ENCODE measurements at places on chromosomes 1 and 21.

- DNase-seq: no peak
These were observed 36.9 kb upstream of the TARBP1 start for GRCh38 chr1:234515821-234516241.

- no peak for DNase-seq
These were observed 28.1 kb downstream of the ANGPTL3 start for GRCh38 chr1:62625415-62625814.

DNA sequence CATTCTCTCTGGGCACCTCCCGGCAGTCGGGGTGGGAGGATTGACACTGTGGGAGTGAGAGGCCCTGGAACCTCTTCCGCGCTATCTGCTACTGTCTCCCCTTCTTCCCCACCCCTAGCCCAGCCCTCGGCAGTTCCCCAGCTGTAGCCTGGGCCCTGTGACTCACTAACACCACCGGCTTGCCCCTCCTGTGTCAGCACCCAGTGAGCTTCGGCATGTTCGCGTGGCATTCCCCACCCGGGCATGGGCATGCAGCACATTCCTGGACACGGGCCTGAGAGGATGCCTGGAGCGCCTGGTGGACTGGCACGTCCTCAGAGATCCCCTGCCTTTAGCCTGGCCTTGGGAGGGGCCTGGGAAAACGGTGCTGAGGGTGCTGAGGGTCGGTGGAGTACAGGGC is 1.3 kb downstream of the CDK18 start:
- no peak for DNase-seq

GRCh38 chr1:234768171-234768568 is 158.2 kb upstream of the IRF2BP2 start:
- DNase-seq: peak; percentile 78

GRCh38 chr1:150931773-150932172 is 5.6 kb downstream of the SETDB1 start:
- no peak for DNase-seq

DNA sequence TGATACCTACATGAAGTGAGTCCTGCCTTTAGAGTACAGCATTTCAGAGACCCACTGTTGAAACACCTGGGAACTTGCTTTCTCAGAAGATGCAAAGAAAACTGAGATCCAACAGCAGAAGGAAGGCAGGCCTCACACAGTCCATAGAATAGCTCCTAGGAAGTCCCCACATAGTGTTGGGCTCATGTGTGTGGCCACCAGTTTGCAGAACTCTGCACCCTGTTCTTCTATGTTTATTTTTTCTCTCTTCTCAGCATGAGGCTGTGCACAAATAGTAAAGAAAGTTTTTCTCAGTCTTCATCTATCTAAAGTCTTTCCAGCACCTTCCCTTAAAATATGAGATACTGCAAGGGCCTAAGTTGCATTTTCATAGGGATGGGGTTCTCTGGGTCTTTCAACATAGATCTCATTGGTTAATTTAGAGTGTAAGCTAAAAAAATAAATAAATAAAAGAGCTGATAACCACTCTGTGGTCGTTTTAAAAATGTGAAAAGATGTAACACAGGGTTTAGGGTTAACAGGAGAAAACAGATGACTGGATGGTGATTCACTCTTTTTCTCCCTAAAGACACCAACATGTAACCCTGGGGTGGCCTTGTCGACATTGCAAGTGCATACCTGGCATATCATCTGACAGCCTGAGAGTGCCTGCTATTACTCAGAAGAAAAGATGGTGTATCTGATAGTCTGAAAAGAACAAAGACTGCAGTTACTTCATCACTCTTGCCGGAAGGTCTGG is 94.6 kb downstream of the ZC3H11B start:
- no peak for DNase-seq

DNA sequence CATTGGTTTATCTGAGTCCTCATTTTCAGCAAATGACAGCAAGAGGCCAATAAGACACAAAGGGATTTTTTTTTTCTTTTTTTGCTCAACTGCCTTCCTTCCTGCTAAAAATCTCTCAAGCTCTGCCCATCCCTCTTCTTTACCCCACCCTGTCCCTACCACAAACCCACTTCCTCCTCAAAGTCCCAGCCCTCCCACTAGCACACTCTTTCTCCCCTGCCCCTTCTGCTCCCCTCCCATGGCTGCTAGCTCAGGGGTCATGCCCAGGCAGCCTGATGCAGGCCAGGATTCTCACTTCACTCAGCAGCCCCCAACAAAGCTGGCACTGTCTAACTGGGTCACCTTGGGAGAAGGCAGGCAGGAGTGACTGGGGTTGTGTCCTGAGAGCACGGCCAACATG is 28.8 kb upstream of the PPP2R5A start:
- DNase-seq: peak; percentile 66

DNA sequence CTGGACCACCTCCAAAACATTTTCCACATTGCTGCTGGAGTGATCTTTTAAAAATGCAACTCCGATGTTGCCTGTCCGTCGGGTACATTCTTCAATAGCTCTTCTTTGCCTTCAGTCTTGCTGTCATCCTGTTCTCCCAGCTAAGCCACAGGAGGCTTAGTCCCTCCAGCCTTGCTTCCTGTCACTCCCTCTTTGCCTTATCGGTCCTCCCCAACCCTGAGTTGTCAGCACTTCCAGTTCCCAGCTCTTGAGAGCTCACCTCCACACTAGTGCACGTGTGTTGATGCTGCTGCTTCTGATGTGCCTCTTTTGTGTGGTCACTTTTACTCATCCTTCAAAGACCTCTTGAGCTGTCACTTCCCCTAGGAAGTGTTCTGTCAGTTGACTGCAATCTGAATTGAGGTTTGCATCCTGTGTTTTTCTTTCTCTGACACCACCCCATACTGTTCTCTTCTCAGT is 15.3 kb downstream of the UCK2 start:
- DNase-seq: no peak

- no peak for DNase-seq
These were observed 222.8 kb downstream of the FOXD2 start for GRCh38 chr1:47660622-47661021.

DNA sequence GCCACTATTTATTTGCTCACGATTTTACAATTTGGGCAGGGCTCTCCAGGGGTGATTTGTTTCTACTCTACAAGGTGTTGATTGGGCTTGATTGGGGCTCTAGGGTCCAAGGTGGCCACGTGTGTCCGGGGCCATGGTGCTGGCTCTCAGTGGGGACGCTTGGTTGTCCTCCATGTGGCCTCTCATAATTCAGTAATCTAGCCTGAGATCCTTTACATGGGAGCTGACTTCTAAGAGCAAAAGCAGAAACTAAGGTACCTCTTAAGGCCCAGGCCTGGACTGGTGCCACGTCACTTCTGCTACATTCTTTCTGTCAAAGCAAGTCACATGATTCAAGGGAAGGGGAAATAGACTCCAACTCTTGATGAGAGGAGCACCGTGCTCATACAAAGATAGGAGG is 8.1 kb upstream of the PSRC1 start:
- no peak for DNase-seq

DNA sequence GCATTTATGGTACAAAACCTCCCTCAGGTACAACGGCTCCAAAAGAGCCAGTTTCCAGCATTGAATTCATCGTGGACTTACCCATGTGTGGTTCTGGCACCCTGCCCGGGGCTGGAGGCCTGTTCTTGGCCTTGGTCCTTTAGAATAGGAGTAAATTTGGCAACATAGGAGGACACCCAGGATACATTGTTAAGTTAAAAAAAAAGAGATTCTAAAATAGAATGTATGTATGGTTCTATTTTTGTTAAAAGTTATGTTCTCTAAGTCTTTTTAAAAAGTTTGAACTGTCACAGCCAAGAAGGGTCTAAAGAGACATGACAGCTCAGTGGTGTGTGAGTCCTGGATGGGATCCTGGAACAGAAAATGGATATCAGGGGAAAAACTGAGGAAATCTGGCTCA is 25.9 kb downstream of the EPHX1 start:
- no peak for DNase-seq

- peak; percentile 93 for DNase-seq
These were observed 3.0 kb downstream of the AURKAIP1 start for GRCh38 chr1:1371746-1372711.

- no peak for DNase-seq
These were observed 2.9 kb downstream of the CACHD1 start for GRCh38 chr1:64472805-64473204.

DNA sequence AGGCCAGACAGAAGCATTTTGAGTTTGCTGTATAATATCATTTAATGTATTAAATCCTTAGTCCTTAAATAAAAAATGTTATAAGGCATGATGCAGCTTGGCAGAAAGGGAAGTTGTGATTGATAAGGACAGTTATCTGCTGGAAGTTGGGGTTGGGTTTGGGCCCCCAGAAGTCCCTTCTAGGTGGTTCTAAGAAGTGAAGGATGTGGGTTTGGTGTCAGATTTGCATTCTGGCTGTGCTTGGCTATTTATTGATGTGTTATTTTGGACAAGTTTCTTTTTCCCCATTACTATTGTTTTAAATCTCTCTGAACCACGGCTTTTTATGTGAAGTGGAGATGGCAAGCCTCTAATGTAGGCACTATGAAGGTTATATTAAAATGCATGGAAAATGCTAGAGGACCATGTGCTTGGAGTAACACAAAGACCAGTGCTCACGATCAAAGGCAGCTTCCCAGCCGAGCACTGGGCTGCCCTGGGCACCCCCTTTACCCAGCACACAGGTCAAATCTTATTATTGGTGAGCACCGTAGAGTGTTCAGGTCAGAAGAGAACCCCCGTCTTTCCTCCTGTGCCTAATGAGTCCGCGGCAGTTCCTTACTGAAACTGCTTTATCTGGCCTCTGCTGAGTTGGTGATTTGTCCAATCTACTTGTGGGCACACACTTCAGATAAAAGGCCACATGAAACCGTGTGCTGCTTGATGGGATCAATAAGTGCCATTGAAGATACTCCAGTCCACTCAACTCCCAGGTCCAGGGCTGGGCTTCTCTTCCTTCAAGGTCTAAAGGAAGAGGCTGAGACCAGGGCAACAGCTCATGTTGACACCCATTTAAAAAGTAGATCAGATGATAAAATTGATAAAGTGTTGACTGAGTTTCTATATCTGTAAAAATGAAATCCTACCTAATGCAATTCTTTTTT is 212.0 kb downstream of the PRDM2 start:
- DNase-seq: no peak

- no peak for DNase-seq
These were observed 1.0 kb downstream of the NTMT2 start for GRCh38 chr1:170146720-170147263.

GRCh38 chr1:200179126-200179780 is 151.7 kb downstream of the NR5A2 start:
- no peak for DNase-seq

DNA sequence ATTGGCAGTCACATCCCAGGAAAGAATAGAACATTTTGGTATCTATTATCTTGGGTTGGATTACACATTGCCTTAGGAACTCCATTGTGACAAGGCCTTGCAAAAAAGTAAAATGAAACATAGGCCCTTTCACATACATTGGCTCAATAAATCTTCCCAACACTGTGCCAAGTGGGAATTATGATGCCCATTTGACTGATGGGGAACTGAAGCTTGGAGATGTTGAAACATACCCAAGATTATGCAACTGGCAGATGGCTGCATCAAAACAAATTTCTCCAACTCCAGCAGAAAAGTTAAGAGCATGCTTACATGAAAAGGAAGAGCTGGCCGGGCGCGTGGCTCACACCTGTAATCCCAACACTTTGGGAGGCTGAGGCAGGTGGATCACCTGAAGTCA is 26.9 kb downstream of the PLEKHO1 start:
- no peak for DNase-seq

GRCh38 chr1:67085326-67085725 is 31.4 kb upstream of the SLC35D1 start:
- DNase-seq: no peak

GRCh38 chr1:38265293-38266196 is 219.0 kb upstream of the POU3F1 start:
- DNase-seq: peak; percentile 25

- DNase-seq: no peak
These were observed 1538.3 kb downstream of the NCAM2 start for GRCh38 chr21:22536509-22536908.

GRCh38 chr21:28598214-28598613 is 394.5 kb downstream of the LTN1 start:
- DNase-seq: no peak

GRCh38 chr1:226751703-226752102 is 12.6 kb upstream of the ITPKB start:
- no peak for DNase-seq

DNA sequence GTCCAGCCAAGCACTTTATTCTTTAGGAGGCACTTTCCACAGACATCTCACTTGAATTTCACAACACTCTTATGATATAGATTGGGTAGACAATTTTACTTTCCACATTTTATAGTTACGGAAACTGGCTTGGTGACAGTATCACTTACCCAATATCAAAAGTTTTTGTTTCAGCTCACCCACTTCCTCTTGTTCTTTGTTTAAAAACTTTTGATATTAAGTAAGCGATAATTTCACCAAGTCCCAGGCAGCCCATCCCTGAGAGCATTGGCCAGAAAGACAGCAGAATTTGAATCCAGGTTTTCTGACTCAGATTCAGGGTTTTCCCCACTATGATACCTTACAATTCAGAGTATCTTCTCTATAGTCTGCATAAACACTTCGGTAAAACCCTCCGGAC is 60.0 kb downstream of the LRIG2 start:
- no peak for DNase-seq

DNA sequence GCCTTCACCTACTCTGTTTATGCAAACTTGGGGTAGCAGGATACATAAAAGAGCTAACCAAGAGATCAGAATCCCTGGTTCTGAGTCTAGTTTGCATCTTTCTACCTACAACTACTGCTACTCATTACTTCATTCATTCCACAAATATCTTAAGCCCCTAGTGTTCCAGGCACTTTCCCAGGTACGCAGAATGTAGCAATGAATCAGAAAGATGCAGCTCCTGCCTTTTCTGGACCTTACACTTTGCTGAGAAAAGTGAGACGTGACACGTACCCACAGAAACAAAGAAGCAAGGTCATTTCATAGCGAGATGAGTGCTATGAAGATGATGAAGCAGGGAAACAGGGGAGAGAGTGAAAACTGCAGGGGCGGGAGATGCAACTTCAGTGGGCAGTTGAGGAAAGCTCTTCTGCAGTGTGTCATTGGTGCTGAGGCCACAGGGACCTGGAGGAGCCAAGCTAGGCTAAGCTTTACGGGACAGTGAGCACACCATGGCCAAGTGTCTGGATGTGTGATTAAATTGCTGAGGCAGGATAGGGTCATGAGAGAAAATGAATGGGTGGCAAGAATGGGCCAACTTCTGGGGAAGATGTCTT is 167.9 kb downstream of the TNFSF18 start:
- no peak for DNase-seq

GRCh38 chr1:41618066-41618825 is 133.8 kb upstream of the EDN2 start:
- no peak for DNase-seq

- DNase-seq: no peak
These were observed 71.4 kb downstream of the LRRC7 start for GRCh38 chr1:69639159-69639558.

- no peak for DNase-seq
These were observed 2.1 kb downstream of the SDE2 start for GRCh38 chr1:225996946-225997545.

Measured in activated effector memory CD4-positive, alpha-beta T cell treated with anti-CD3 and anti-CD28 coated beads, Interleukin-2, amount 50 U/mL, for 16 hours (primary cell).